ENCODE measurements at places on chromosomes 16 and 17.
A peak's percentile ranks its signal among the peaks of the same experiment; 100 is the strongest.

GRCh38 chr17:47726796-47727703 lies 6.0 kb upstream of the TBX21 start:
- no peak for DNase-seq

DNA sequence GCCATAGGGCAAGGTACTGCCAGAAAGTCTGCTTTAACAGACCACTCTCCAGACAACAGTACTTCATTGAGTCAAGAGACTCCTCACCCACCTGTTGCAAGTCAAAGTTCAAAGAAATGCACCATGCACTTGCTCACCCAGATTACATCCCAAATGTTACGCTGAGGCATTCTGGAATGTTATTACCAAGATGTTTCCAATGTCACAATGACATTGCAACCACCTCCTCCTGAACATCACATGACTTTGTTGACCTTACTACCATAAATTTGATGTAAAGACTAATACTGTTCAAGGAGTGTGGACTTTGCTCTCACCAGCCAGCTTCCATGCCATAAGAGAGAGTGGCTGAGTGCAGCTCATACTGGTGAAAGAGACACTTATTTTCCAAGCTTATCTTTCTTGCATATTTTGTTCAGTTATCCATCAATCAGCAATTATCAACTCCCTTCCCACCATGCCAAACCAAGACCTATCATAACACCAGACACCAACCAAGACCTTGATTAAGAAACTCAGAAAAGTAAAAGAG lies 58.5 kb upstream of the BCAR1 start:
- no peak for DNase-seq

DNA sequence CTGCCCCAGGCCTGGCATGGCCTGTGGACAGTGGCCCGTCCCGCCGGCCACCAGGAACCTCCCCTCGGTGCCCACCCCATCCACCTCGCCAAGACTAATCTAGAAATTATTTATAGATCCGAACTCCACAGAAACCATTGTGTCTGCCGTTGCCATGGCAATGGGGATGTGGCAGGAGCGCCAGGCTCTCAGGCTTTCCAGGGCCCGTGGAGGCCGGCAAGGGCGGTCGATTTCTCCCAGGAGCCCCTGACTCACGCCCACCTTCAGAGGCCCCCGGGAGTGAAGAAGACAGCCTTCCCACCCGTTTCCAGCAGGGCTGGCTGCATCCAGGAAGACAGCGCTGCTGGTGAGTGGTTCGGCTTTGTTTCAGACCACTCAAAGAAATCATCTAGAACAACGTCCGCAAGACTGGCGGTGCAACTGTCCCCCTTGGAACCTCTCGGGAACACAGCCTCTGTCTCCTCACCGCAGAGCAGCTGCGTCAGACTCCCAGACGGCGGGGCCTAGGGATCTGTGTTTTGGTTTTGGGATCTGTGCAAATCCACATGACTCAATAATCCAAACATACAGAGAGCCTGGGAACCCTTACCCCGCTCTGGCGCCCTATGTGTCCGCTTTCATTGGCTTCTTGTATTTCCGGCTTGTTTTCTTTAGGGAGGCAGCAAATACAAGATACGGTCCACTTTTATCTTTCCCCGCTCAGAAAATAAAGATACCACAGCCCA lies 48.5 kb upstream of the ZCCHC14 start:
- DNase-seq = no peak

GRCh38 chr16:89041571-89042481 lies 51.8 kb upstream of the ACSF3 start:
- DNase-seq = no peak

DNA sequence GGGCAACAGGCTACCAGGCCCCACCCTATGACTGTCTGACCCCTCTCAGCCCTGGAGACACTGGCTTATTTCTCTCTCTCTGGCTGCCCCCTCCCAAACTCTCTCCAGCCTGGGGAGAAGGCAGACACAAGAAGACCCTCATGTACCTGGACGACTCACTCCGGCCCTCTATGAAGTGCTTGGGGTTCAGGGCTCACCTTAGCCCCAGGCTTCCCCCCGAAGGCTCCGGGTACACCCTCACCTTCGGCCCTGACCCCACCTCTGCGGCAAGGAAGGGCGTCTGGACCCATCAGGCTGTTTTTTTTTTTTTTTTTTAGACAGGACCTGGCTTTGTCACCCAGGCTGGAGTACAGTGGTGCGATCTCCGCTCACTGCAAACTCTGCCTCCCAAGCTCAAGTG lies 906 bp upstream of the CARMIL2 start:
- no peak for DNase-seq

GRCh38 chr17:76444518-76445311 lies 8.2 kb downstream of the UBE2O start:
- DNase-seq = no peak

DNA sequence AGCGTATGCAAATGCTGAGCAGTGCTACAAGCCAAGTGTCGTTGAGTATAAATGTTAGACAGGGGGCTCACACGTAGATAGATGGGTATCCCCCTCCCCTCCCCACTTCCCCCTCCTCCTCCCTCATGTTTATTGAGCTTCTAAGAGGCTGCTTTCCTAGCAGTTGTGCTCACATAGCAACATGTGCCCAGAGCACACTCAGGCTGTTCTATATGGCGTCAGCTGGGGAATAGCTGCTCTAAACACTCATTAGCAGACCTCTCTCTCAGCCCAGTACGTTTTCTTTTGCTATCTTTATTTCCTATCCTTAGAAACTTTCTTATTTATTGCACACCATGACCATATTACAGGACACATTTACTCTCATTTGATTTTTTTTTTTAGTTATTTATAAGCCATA lies 1.8 kb downstream of the KCNJ2 start:
- no peak for DNase-seq

- DNase-seq = peak; percentile 13
Observed at GRCh38 chr17:48153691-48154358, 46.3 kb downstream of the SNX11 start.

GRCh38 chr16:25838724-25839186 lies 147.0 kb downstream of the HS3ST4 start:
- peak; percentile 4 for DNase-seq

GRCh38 chr17:31476525-31477416 lies 85.3 kb downstream of the RAB11FIP4 start:
- DNase-seq = no peak

GRCh38 chr17:79814127-79814973 lies 17.5 kb upstream of the CBX8 start:
- no peak for DNase-seq

DNA sequence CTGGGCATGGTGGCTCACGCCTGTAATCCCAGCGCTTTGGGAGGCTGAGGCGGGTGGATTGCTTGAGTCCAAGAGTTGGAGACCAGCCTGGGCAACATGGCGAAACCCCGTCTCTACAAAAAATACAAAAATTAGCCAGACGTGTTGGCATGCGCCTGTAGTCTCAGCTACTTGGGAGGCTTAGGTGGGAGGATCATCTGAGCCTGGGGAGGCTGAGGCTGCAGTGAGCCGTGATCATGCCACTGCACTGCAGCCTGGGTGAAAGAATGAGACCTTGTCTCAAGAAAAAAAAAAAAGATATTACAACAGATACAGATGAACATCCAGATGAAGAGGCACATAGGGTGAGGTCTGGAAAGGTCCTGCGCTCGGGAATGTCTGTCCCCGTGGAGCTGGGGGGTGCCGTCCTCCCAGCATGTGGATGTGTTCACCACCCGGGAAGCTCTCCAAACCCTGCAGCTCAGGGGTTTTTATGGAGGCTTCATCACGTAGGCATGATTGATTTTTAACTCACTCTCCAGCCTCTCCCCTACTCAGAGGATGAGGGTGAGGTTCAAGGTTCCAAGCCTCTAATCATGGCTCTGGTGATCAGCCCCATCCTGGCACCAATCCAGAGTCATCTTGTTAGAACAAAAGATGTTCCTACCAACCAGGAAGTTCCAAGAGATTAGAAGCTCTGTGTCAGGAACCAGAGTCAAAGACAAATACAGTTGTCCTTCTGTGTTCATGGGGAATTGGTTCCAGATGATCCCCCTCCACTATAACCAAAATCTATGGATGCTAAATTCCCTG lies 85.0 kb upstream of the DNAJA2 start:
- DNase-seq = no peak

DNA sequence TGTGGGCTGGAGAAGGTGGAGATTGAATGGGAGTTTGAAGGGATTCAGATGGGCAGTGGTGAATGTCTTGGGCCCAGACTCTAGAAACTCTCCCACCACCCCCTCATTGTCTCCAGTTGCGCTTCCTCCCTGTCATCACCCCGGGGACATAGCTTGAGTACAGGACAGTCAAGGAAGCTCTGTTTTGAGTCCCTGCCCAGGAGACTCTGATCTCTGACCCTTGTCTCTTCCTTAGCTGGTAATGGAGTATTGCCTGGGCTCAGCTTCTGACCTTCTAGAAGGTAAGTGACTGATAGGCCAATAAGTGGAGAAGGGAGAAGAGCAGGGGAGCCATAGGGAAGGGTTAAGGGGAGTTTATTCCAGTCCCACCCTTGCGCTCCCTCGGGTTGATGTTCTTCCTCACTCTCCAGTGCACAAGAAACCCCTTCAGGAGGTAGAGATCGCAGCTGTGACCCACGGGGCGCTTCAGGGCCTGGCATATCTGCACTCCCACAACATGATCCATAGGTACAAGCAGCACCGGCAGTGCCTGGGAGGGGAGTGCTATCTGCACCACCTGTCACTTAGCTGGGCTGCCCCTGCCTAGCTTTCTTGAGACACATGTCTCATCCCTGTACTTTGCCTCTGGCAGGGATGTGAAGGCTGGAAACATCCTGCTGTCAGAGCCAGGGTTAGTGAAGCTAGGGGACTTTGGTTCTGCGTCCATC lies 5.0 kb downstream of the TAOK2 start:
- no peak for DNase-seq

Measured in activated naive CD8-positive, alpha-beta T cell treated with anti-CD3 and anti-CD28 coated beads for 36 hours (primary cell).